Thyroid gland (tissue), 4 donors: ENCODE measurements at places on chromosomes 5 and 9. TPM values are rescaled to one million over a fixed set of nuclear protein-coding genes. Genes with fewer than 3 reads are reported as not detected.

Gene CORO2A
- 1.8 TPM for total RNA-seq

DNA sequence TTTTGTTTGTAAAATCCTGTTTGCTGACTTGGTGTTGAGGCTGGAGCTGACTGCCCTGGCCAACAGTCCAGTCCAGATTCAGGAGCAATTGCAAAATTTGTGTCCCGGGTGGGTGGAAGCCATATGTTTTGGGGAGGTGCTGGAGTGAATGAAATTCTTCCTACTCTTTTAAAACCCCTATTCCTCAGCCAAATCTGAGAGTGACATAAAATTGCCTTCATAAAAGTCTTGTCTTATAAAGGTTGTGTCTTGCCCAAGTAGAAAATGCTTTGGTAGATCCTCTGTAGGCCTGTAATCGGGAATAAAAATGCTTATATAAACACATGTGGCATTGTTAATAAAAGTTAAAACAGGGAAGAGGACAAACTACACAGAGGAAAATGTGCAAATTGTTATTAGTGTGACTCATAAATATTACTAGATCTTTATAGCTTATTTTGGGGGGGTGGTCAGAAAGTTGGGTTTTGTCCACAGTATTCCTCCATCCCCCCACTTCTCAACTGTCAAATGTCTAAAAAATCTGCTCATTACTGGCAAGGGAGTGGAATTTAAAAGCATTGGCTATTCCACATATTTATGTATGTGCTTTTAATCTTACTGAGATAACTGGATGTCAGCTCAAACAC lies 45.6 kb downstream of the NNT start:
- DNase-seq, result no peak
- H3K36me3 ChIP-seq, result peaks cover 17% of the 10 kb centered on the region
- peaks cover 10% of the 10 kb centered on the region for H3K4me1 ChIP-seq
- no peak overlapping the region for H3K4me3 ChIP-seq

DNA sequence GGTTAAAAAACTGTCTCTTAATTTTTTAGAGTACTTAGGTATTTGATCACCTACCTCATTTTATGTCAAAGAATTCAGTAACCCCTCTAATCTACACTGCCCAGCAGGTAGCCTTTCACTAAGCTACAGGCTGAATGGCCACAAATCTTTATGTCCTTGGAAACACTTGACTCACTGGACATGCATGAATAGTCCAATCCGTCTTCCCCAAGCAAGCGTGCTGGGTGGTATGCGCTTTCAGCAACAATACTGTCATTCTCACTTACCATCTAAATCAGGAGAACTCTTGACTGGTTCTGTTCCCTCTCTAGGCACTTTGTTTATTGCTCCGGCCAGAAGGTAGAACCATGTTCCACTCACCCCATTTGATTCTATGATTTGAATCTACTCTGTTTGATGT lies 73.1 kb downstream of the TRPM3 start:
- no peaks in the 10 kb centered on the region for H3K4me1 ChIP-seq
- no peaks in the 10 kb centered on the region for H3K27me3 ChIP-seq

DNA sequence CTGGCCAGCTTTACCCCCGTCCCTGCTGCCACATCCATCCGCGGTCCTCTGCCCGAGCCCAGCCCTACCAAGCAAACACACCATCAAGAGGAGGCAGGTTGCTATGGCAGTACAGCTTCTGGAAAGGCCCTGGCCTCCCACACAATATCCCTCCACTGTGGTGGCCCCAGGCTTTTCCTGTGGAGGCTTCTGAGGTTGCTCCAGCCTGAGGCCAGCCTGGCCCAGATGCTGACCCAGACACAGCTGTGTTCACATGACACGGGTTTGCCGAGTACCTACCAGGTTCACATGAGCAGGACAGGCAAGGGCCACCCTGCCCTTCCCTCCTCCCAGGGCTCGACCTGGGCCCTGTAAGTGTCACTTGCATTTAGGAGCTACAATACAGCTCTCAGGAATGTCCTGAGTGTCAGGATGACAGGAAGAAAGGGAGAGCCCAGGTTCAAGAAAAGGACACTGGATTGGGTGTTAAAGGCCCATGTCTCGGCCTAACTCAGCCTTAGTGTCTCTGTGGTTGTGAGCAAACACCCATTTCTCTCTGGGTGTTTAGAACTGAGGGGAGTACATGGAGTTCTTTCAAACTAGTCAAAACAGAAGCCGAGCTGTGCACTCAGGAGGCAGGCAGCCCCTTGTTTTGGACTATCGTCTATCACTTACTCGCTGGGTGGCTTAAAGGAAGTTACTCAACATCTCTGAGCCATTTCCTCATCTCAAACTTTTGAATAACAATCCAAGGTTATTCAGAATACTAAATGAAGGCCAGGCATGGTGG lies 40.2 kb downstream of the NAIF1 start:
- no peaks in the 10 kb centered on the region for H3K4me1 ChIP-seq
- no peak overlapping the region for H3K4me3 ChIP-seq
- H3K27me3 ChIP-seq, result no peaks in the 10 kb centered on the region
- H3K36me3 ChIP-seq, result no peaks in the 10 kb centered on the region
- no peak for DNase-seq

DNA sequence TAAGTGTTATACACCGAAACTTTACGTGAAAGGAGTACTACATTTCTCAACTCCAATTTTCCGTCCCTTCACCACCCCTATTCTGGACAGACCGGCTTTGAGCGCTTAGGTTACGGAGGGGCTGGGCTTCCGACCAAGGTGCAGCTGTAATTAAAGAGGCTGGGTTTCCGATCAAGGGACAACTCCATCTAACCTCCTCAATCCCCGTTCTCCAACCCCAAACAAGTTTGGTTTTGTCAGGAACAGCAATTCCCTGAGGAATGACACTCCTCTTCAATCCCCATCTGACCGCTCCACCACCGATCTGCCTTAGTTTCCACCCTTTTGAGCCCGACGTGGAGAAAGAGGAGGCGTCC lies 577 bp downstream of the TUT7 start:
- DNase-seq, result peak; percentile 31
- no peaks in the 10 kb centered on the region for H3K27me3 ChIP-seq
- H3K27ac ChIP-seq, result peak overlapping the region; percentile 90
- peak overlapping the region; percentile 83 for H3K4me3 ChIP-seq
- H3K4me1 ChIP-seq, result peaks cover 31% of the 10 kb centered on the region
- no peaks in the 10 kb centered on the region for H3K36me3 ChIP-seq

DNA sequence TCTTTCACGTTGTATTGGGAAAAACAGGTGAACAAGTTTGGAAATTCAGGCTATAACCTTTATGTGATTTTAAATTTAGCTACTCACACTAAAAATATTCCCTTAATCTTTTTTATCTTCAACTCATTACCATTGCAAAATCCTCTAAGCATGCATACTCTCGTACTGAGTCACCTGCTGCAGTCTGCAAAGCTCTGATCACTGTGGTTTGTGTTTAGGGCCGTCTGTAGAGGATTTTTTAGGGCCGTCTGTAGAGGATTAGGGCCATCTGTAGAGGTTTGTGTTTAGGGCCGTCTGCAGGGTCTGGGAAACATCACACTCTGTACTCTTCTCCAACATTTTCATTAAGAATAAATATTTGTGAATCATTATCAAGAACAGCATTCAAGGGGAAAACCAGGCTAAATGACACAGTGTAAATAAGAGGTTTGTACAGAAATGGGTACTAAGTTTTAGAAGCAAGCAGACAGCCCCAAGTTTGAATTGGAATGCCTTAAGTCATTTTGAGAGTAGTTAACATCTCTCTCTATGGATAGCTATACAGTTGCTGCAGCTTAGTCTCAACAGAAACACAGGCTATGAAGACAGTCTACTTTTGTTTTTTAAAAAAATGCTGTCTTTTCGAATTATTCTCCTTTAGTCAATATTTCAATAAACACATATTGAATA lies 155.0 kb upstream of the TSLP start:
- no peak overlapping the region for H3K27ac ChIP-seq
- DNase-seq, result no peak
- no peaks in the 10 kb centered on the region for H3K4me1 ChIP-seq
- no peak overlapping the region for H3K4me3 ChIP-seq
